Peyer's patch (tissue), 4 donors: ENCODE measurements at places on chromosomes 4 and X.
A peak's percentile ranks its signal among the peaks of the same experiment; 100 is the strongest.

GRCh38 chr4:147891476-147892115 is 159.7 kb downstream of the ARHGAP10 start:
- DNase-seq, result no peak

DNA sequence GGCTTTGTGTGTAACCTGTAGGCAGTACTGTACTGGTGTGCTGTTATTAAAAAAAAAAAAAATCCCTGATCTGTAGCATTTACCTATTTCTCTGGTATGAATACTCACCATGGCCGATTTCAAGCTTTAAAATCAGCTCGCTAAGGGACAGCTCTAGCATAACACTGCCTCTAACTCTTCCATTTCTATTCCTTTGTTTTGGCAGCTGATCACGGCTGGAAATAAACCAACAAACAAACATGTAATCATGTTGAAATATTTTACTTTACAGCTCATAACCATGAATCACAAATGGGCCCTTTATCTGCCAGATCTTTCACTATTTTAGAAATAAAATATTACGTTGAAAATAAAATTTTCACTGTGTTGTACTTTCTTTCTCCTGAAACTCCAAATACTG is 60.5 kb upstream of the IL15 start:
- no peak for DNase-seq

GRCh38 chrX:32397562-32398216 is 813.7 kb downstream of the DMD start:
- DNase-seq, result no peak

GRCh38 chr4:173526027-173526482 is 4.0 kb downstream of the HAND2 start:
- no peak for DNase-seq

DNA sequence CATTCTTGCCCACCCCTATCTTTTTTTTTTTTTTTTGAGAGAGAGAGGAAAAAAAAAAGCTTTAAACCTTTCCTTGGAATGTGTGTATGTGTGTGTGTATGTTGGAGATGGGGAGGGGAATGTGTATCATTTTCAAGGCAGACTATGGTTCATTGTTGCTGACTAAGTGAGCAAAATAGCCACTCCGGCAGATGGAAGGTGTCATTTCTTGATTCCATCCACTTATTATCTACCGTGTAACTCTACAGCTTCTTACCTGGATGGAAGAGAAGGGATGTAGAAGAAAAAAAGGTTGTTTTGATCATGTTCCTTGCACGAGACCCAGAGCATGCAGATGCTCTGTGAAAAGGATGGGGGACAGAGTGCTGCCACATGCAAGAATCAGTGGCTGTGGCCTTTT is 5.9 kb upstream of the GK2 start:
- no peak for DNase-seq

- DNase-seq, result no peak
These were observed 35.5 kb downstream of the MSN start for GRCh38 chrX:65702956-65703355.

- DNase-seq, result no peak
These were observed 94.4 kb downstream of the IL15 start for GRCh38 chr4:141730805-141731204.

DNA sequence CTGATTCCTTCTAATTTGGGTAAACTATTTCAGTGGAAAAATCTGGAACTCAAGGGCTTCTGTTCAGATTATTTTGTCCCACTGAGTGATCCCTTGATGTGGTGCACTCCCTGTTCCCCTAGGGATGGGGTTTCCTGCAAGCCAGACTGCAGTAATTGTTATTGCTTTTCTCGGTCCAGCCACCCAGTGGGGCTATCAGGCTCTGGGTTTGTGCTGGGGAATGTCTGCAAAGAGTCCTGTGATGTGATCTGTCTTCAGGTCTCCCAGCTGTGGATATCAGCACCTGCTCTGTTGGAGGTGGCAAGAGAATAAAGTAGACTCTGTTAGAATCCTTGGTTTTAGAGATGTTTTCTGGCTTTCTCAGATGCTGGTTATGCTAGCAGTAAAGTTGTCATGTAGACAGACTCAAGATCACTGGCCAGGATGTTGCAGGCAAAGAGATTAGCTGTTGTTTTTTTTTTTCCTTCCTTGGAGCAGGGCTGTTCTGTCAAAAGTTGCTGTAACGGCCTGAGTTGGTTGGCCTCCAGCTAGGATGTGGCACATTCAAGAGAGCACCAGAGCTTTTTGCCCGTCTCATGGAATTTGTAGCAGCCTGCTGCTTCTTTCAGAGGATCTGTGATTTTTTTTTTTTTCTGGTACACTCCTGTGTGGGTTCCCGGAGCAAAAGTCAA is 1314.0 kb downstream of the PCDH19 start:
- no peak for DNase-seq

- no peak for DNase-seq
These were observed 185.3 kb upstream of the TAPT1 start for GRCh38 chr4:16411501-16412085.

- no peak for DNase-seq
These were observed 256.7 kb upstream of the GNPDA2 start for GRCh38 chr4:44983083-44983482.

- DNase-seq, result no peak
These were observed 135.4 kb upstream of the GNPDA2 start for GRCh38 chr4:44861756-44862155.

- no peak for DNase-seq
These were observed 23.6 kb upstream of the SPON2 start for GRCh38 chr4:1195891-1196401.

DNA sequence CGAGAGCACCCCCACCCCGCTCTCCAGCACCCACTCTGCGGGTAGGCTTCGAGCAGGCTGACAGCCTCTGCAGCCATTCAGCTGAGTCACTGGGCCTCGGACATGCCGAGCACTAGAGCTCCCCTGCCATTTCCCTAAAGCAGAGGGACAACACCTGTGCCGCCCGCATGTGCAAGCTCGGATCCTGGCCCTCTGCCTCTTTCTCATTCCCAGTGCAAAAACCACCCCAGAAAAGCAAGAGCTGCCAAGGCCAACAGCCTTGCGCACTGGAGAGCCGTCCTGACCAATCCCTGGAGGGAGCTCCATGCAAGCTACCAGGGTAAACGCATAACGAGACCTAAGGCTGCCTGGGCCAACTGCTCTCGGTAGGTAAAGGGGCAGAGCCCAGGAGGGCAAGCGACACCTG is 5.3 kb downstream of the HCFC1 start:
- DNase-seq, result no peak

- DNase-seq, result no peak
These were observed 77.8 kb upstream of the TEX13D start for GRCh38 chrX:124254611-124255010.

- peak; percentile 83 for DNase-seq
These were observed at the start of gene MSX1 for GRCh38 chr4:4859325-4859798. TSS of gene MSX1 (plus strand) at chr4:4859665. CDS start at chr4:4859900, 235 bp downstream.

GRCh38 chrX:139798701-139799100 is 90.7 kb upstream of the MCF2 start:
- DNase-seq, result no peak

DNA sequence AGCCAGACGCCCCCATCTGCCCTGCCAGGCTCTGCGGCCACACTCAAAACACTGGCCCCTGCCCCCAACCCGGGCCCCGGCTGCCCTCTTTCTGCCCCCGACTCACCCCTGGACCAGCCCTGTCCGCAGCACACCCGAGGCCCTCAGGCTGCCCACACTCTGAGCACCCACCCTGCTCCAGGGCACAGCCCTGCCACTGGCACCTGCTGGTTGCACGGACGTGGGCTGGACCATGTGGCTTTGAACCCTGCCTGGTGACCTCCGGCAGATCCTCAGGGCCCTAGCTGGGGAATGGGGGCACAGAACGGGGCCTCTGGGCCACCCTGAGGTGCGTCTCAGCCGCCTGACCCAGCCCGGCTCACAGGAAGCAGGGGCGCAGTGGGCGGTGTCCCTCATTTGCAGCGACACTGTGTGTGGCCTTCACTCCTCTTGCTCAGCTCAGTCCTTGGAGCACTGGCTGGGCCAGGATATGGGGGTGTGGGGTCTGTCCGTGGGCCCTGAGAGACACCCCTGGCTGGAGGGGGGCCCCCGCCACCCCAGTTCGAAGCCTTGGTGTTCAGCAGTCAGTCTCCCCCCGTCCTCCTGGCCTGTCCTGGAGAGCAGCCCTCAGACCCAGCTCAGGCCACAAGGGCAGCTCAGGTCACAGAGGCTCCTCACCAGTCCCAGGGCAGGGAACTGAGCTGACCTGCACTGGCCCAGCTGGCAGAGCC is 73.2 kb downstream of the FAM53A start:
- DNase-seq, result no peak

DNA sequence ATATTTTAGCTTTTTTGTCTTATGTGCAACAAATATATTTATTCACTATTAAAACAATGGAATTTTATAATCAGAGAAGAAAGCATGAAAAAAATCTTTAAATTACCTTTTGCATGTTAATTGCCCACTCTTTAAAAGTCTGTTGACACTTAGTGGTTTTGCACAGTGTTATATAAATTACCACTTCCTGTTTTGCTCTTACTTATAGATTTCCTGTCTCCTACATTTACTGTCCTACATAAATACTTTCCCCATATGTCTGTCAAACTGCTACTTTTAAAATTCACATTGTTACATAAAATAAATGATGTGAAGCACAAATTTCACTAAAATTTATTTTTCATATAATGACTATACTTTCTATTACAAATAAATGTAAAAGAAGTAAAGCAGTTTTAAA is 161.1 kb upstream of the NDST4 start:
- no peak for DNase-seq

DNA sequence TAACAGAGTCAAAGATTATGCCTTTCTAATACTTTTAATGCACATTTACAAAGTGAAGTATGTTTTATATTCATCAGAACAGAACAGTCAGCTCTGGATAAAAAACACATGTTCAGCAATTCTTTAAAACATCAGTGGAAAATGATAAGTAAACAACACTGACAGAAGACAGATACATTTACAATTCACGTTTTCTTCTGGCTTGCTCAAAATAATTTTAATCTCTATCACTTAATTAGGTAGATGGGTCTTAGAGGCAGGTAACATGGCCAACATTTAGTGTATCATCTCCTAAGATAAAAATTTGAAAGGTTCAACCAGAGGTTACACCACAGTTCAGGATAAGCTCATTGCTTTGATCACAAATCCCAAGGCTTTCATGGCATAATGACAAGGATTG is 156.8 kb upstream of the MAB21L2 start:
- DNase-seq, result no peak

DNA sequence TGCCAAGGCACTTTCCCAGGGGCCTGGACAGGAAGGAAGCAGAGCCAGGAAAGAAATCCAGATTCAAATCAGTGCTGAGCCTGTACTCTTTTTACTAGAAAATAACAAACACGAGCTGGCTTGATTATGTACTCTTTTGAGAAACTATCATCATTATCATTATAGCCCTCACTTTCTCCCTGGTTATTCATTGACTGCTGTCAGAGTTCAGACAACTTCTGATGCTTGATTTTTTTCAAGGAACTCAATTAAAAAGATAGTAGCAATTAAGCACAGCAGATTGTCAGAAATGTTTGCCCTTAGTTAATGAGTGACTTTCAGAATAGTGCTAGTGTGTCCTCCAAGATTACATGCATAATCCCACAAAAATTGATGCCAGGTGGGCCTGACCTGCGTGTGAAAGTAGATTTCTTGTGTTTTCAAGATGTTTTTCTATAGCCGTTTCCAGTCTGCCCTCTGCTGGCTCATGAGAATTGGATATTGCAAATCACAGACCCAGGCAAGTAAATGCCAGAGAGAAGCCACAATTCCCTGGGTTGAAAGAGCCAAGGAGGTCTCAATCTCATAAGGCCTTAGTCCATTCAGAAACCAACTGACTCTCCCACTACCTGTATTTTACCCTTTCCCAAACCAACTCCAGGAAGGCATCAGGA is 14.3 kb upstream of the PNPLA4 start:
- DNase-seq, result no peak

DNA sequence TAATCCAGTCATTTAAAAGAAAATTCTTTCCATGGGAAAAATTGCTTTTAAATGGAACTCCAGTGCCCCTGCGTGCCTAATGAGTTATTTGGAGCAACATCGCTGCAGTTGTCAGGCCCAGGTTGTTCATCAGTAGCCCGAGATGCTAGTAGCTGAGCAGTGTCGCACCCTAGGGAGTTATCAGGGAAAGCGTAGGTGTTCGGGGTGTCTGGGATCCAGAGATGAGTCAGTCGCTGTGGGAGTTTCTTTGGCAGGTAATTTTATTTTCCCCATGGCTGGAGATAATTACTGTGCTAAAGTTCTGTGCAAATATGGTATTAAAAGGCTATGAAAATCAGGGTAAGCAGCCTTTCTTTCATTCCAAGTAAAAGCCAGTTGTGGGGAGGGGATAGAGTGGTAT is 49.4 kb downstream of the ANXA3 start:
- no peak for DNase-seq

DNA sequence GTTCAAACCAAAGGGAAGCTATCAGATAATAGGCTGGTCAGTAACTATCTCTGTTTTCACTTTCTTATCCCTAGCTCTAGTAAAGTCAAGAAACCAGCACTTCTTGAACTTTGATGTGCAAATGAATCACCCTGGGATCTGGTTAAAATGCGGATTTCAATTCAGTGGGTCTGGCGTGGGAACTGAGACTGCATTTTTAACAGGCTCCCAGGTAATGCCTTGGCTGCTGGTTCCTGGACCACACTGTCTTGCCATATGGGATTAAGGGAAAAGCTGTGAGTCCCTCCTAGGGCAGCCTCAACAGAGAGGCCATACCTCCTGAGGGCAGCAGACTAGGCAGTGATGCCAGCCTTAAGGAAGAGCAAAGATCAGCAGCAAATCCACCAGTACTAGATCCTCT is 1.7 kb downstream of the RNF175 start:
- DNase-seq, result no peak

- DNase-seq, result no peak
These were observed 731.9 kb upstream of the PCDH10 start for GRCh38 chr4:132417220-132417619.

- no peak for DNase-seq
These were observed 160.3 kb upstream of the VEGFC start for GRCh38 chr4:176953021-176953420.

DNA sequence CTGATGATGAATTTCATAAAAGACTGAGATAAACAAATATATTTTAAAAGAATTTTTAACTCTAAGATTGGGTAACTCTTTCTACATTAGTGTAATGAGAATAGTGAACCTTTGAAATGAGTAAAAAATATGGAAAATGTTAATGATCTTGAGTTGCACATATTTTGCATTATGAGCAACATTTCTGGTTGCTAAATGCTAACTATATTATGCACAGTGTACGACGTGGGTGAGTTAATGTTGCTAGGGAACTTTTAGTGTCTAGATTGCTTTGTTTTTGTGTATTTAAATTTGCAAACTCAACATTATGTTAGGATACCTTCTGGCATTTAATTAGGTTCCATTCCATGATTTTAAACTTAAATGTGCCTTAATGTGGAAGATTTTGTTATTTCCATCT is 612.9 kb upstream of the GALNT7 start:
- no peak for DNase-seq

- DNase-seq, result no peak
These were observed 528 bp upstream of the FGF2 start for GRCh38 chr4:122826079-122826527.
